ENCODE measurements at places on chromosomes 5 and 9.

DNA sequence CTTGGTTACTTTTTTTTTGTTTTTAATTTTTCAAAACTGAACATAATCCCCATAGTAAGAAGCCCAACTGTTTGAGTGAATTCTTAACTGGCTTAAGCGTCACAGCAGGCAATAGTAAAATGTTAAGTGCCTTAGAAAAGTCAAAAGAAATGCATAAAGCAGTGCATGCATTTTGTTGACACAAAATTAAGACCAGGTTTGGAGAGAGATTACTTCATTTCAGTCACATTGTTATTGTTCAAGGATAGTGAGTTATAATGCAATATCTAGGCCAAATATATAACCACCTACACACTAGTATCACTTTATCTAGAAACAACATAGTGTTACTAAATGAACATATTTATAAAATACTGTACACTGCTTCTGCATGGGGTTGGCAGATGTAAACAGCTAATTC lies 116.9 kb upstream of the KLF9 start:
- DNase-seq = no peak

DNA sequence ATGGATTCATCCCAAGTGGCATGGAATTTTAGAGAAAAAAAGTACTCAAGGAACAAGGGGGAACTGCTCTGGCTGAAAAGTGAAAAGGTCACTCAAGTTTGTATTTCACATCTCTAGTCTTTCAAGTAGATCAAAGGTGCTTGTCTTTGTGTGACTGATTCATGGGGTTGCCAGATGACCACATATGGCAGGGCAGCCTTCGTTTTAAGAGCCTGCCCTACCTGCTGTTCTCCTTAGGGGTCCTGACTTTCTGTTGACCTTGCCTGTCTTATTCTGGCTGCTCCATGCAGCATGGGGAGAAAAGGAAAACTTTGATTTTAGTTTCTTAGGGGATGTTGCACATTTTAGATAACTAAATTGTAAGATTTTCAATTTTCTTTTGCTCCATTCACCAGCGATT lies 877.7 kb downstream of the TLE1 start:
- DNase-seq = no peak

GRCh38 chr5:163373436-163374084 lies 63.8 kb upstream of the CCNG1 start:
- peak; percentile 71 for DNase-seq

DNA sequence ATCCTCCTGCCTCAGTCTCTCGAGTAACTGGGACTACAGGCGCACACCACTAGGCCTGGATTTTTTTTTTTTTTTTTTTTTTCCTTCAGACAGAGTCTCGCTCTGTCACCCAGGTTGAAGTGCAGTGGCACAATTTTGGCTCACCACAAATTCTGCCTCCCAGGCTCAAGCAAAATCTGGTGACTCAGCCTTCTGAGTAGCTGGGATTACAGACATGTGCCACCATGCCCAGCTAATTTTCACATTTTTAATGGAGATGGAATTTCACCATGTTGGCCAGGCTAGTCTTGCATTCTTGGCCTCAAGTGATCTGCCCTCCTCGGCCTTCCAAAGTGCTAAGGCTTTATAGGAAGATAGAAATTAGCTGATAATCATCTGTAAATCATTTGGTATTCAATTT lies 43.9 kb downstream of the NSA2 start:
- DNase-seq = peak; percentile 17

DNA sequence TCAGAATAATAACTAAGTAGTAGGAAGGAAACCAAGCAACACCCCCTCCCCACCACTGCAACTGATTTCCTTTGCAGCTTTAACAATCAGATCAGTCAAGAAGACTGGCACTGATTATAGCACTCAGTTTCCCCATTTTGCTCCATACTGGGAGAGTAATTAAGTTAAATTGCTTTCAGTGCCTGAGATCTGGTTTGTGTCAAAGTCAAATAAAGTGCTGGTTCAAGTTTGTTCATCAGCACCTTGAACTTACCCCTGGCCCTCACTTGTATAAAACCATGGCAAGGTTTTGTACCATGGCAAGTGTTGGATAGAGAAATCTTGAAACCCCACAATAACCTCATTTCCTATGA lies 290.2 kb upstream of the SEMA6A start:
- DNase-seq = no peak

DNA sequence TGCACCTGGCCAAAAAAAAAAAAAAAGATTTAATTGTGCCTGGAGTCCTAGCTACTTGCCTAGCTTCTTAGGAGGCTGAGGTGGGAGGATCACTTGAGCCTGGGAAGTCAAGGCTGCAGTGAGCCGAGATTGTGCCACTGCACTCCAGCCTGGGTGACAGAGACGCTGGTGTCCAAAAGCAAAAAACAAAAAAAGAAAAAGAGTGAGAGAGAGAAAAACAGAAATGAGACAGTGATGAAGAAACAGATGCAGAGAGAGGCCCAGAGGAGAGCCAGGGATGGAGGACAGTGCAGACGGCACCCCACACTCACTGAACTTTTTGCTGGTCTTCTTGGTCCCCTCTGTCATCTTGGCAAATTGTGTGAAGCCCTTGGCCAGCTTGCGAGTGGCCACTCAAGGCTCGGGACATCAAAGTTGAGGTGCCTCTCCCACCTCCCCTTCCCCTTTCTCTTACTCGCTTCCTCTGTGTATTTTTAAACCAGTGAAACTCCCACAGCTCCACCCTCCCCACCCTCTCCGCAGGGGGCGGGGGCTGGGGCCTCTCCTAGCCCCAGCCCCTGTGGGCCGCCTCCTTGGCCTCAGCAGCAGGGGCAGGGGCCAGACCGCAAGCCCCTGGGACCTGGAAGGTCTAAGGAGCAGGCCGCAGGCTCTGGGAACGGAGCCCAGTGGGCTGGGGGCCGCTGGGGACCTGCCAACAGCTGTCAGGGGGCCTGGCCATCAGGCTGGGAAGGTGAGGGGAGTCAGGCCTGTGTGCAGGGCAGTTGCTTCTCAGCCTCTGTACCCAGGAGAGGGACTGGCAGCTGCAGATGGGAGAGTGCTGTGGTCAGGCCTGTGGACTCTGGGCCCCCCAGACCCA lies at the start of gene SH2D3C:
SH2D3C (minus strand) TSS at position 387 of the 856 bp plus-strand sequence; CDS start at position 348, 39 bp downstream.
- DNase-seq = no peak

DNA sequence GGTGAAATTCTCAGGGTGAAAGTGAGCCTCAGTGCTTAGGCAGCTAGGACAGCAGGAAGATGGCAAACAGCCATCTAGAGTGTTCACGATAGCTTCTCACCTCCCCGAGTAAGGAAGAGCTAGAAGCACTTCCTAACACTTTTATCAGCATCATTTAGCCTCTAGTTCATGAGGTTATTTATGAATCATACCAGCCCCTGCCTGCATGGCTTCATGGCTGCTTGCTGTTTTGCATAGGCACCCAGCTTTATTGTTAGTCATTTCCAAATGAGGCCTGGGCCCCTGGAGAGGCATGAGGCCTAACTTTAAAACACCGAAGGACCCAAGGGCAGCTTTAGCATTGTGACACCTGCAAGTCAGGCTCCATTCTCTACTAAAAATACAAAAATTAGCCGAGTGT lies 134.9 kb upstream of the PANK3 start:
- peak; percentile 59 for DNase-seq

GRCh38 chr9:86353655-86354010 lies 577 bp downstream of the TUT7 start:
- DNase-seq = no peak

- DNase-seq = no peak
These were observed 16.9 kb downstream of the SEMA6A start for GRCh38 chr5:116557669-116558271.

- DNase-seq = no peak
These were observed 83.4 kb downstream of the SH3PXD2B start for GRCh38 chr5:172370648-172371545.

- DNase-seq = no peak
These were observed 69.7 kb upstream of the DAPK1 start for GRCh38 chr9:87427851-87428506.

DNA sequence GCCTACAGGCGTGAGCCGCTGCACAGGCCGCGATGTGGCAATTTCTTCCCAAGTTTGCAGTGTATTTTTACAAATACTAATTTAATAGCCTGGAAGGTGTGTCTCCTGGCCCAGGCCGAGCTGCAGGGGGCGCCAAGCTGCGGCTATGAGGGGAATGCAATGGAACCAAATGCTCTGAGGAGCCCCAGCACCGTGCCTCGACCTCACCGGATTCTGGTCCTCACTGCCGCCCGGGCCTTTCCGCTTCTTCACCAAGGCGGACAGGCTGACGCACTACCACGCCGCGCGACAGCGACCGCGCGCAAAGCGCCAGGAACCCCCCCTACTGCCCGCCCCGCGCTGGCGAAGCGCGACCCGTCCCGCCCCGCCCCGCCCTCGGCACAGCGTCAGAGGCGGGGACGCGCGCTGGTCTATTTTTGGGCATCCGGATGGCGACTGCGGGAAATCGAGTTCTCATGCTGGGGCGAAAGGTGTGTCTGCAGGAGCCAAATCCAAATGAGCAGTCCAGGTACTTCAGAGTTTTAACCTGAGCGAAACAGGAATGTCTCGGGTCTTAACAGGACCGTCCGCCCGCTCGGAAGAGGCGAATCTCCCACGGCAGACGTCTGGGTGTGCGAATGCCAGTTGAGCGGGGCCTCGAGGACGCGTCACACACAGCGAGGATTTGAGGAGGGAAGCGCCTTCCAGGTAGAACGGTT lies 31.7 kb upstream of the PRXL2C start:
- peak; percentile 31 for DNase-seq

GRCh38 chr5:110653231-110653970 lies 73.1 kb downstream of the TMEM232 start:
- no peak for DNase-seq

DNA sequence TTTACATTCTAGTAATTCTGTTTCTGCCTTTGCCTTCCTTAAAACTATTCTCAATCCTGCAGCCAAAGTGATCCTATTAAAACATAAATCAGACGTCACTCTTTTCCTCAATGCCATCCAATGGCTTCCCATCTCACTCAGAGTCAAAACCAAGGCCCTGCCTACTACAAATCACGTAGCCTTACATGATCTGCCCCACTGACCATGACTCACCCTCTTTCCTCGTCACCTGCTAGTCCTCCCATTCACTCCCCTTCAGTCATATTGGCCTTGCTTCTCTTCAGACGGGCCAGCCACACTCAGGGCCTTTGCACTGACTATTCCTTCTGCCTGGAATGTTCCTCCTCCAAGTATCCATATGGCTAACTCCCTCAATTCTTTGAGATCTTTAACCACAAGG lies 39.0 kb upstream of the DMXL1 start:
- peak; percentile 75 for DNase-seq

Data from RCC 7860 (cell line).